ENCODE measurements at places on chromosomes 4 and X.

- no peak for DNase-seq
Observed at GRCh38 chr4:13601048-13601447, 26.5 kb downstream of the BOD1L1 start.

GRCh38 chr4:33739884-33740632 lies 2504.3 kb downstream of the ARAP2 start:
- no peak for DNase-seq

DNA sequence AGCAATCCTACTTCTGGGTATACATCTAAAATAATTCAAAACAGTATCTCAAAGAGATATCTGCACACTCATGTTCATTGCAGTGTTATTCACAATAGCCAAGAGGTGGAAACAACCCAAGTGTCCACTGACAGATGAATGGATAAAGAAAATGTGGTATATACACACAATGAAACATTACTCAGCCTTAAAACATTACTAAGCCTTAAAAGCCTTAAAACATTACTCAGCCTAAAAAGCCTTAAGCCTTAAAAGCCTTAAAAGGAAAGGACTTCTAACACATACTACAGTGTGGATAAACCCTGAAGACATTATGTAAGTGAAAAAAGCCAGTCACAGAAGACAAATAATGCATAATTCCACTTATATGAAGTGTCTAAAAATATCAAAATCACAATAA lies 40.3 kb upstream of the TFDP3 start:
- DNase-seq, result no peak

DNA sequence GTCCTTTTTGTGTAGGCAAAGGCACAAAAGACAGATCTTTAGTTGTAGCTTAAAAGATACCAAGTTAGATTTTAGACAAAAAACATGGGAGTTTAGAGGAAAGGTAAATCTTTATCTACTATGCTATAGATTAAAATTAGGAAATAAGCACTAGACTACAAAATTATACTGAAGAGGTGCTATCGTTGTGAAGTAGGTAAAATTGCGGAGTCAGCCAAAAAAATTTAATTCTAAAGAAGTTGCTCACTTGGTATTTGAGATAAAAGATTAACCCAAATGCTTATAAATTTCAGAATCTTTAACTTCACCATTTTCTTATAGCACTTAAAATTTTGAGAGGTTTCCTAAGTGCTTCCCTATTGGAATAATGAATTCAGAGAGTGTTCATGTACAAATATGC lies 604.1 kb downstream of the GRXCR1 start:
- DNase-seq, result no peak
